Activated CD4-positive, alpha-beta T cell treated with anti-CD3 and anti-CD28 coated beads for 24 hours (primary cell): ENCODE measurements at places on chromosomes 5 and 9.

GRCh38 chr5:17396247-17396646, 101.8 kb upstream of the TAF11L2 start:
- DNase-seq = no peak

DNA sequence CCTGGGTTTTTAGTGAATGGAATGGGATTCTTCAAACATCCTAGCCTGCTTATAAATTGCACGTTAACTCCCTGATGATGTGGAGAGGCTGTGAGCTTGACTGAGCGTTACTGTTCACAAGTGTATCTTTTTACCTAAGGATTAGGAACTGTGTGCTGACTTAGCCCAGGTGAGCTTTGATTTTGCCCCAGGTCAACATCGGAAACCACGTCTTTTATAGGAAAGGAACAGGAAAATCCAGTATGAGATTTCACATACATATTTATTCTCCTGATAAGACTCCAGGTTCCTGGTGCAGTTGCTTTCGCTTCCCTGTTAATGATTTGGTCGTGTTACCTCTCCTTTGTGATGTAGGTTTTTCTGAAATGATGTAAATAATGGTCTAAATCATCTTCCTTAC, 103.2 kb upstream of the BASP1 start:
- DNase-seq = no peak

DNA sequence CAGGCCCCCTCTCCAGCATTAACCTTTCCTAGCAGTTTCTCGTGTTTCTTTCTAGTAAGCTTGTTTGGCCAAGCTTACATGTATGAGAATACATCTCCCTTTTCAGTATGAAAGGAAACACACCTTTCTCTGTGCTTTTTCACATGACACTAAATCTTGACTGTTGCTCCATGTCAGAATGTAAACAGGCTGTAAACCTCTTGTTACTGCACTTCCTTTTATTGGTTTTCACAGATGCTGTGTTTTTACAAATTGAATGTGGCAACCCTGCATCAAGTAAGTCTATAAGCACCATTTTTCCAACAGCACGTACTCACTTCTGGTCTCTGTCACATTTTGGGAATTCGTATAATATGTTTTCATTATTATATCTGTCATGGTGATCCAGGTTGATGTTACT, 2.2 kb upstream of the CANX start:
- DNase-seq = no peak

DNA sequence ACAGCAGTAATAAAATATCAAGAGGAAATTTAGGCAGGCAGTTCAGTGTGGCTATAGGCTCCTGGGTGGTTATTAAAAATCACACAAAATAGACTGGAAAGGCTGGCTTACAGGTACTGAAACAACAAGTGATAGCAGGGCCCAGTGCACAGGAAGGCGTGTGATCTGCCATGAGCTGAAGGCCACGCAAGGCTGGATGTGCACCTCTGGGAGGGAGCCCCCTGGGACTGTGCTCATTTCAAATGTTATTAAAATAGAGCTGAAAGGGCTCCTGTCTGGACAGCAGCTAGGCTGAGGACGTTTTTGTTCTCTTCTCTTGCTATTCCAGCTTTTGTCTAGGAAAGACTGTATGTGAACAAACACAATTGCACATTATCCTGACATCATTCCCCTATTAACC, 324.3 kb upstream of the RFX3 start:
- no peak for DNase-seq

DNA sequence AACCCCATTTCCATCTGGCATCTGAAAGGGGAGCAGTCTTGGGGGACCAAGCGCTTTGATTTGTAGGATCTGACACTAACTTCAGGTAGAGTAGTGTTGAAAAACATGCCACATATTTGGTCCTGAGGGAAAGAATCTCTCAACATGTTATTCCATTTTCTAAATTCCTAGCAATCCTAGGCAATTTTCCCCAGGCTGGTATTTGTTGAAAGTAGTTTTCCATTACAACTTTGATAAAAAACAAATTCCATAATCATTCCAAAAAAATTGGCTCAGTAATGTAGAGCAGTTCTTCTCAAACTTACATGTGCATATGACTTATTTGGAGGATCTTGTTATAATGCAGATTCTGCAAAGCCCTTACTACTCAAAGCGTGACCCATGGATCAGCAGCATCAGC, 477.9 kb downstream of the ACTL7B start:
- no peak for DNase-seq
